GM23248 (cell line): ENCODE measurements at places on chromosomes 13 and 19. TPM values are rescaled to one million over a fixed set of nuclear protein-coding genes. Genes with fewer than 3 reads are reported as not detected.

The UBE2L5 gene
- total RNA-seq = not detected in 2 replicates

DNA sequence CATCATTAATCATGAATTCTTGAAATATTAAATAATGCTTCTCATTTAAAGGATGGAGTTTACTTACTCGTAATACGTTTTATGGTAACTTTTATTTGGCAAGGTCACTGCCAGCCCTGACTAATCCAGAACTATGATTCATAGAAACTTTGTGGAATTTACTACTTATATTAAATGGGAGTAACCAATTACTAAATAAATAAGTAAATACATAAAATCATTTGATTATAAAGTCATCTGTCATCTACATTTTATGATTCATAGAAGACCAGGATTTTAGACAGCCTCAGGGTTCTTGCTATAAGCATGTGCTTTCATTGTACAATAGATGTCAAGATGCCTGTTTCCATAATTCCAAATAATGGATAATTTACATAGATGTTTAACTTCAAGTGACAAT lies 611.1 kb downstream of the TBC1D4 start:
- peak; percentile 43 for DNase-seq

- DNase-seq = no peak
These were observed 12.0 kb upstream of the CYP2A13 start for GRCh38 chr19:41076286-41076685.

The ELANE gene
- total RNA-seq = 1.4 TPM in 1 of 2 replicates, not detected in the other

- DNase-seq = peak; percentile 77
These were observed 31.5 kb downstream of the KLF5 start for GRCh38 chr13:73090116-73090822.

- DNase-seq = peak; percentile 60
These were observed 1423.8 kb upstream of the MIR17HG start for GRCh38 chr13:89923736-89924135.

- DNase-seq = no peak
These were observed 1.5 kb downstream of the ARID3A start for GRCh38 chr19:927351-927779.

DNA sequence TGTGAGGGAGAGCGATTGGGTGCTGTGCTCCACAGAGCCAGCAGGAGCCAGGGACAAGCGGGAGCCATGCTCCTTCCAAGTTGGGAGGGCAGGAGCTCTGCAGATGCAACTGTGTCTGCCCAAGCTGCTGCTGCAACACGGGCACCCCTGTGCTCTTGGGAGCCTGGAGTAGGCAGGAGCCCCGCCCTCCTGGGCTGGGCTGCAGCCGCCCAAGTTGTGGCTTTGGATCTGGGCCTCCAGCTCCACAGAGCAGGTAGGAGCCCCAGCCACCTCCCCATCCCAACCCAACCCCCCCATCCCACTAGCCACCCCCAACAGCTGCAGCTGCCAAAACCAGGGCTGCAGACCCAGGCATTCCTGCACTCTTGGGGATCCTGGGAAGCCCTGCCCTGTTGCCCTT lies 39.9 kb upstream of the FLT1 start:
- DNase-seq = no peak

The NCCRP1 gene
- not detected in 2 replicates for total RNA-seq

DNA sequence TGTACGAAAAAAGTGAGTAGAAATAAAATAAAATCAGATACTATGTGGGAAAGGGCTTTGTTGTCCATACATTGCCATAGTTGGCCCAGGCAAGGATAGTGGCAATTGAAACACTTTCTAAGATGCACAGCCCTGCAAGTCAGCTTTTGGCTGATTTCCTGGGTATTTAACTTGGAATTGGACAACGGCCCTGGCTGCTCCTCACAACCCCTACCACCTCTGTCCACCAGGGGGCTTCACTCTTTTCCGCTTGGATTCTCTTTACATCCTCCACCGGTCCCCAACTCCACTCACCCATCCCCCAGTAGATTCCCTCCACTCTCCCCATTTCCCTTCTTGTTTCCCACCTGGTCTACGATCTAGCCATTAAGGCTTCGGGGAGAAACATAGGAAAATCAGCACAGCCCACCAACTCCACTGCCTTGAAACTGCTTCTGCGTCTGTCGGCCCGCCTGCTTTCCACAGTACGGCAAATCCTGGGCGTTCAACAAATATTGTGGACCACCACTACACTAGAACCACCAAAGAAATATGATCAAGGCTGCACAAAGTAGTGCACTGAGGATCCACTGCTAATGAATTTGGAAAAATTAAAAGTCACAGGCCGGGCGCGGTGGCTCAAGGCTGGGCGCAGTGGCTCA lies 48.6 kb upstream of the GTF3A start:
- peak; percentile 91 for DNase-seq

- DNase-seq = no peak
These were observed 29.3 kb upstream of the PLEKHF1 start for GRCh38 chr19:29635963-29636362.

DNA sequence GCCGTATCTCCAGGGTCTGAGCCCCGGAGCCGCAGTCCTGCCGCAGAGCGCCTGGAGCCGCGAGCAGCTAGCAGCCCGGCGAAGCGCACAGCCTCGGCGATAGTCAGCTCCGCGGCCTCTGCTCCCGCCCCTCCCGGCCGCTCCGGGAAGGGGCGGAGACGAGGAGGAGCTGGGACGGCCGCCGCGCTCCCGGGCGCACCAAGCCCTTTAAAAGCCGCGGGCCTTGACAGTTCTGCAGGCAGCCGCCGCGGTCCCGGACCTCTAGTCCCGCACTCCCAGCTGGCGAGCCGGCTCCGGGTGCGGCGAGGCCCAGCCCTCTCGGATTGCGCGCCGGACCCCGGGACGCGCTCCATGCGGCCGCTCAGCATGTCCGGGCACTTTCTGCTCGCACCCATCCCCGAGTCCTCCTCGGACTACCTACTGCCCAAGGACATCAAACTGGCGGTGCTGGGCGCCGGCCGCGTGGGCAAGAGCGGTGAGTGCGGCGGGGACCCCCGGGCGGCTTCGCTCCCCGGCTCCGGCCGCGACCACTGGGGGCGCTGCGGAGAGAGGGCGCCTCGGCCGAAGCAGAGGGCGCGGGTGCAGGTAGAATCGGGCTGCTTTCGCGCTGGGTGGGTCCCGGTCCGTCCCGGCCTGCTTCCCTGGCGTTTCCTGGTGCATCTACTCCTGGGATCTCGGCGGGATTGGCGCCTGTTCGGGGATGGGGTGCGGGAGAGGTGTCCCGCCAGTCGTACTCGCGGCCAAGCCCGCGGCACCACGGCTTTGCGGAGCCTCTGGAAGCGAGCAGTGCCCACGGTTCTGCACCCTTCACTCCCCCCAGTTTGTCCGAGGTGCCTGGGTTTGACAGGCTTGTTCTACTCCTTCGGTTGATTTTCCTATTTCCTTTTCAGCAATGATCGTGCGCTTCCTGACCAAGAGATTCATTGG lies at the start of gene RASL11A:
Gene RASL11A (plus strand): TSS at position 237 of the 927 bp plus-strand sequence. CDS start 115 bp downstream, at position 352.
- peak; percentile 92 for DNase-seq

- DNase-seq = no peak
These were observed 122.3 kb downstream of the DPF1 start for GRCh38 chr19:38101723-38102122.

The ZFP14 gene
- total RNA-seq = 1.7 and 3.0 TPM in 2 replicates

The SPACA4 gene
- not detected in 2 replicates for total RNA-seq

GRCh38 chr19:22831211-22831610 lies 880 bp upstream of the ZNF723 start:
- DNase-seq = no peak

DNA sequence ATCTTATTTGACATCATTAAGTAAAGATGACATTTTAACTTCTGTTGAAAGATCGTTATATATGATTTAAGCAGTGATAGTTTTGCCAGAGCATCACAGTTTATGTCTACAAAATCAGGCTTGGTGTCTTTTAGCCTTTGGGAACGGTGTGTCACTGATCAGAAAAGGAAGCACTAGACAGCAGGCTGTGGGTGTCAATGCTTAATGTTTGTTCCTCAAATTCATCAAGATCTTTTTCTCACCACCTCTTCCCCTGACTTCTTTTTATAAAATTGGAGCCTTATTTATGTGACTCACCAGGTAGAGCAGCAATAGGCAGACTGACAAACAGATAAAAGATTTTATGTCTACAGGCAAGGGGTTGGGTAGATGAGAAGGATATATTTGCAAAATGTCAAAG lies 1558.5 kb downstream of the EFNB2 start:
- DNase-seq = no peak

- no peak for DNase-seq
These were observed 88.0 kb upstream of the MCF2L start for GRCh38 chr13:112880976-112881540.

DNA sequence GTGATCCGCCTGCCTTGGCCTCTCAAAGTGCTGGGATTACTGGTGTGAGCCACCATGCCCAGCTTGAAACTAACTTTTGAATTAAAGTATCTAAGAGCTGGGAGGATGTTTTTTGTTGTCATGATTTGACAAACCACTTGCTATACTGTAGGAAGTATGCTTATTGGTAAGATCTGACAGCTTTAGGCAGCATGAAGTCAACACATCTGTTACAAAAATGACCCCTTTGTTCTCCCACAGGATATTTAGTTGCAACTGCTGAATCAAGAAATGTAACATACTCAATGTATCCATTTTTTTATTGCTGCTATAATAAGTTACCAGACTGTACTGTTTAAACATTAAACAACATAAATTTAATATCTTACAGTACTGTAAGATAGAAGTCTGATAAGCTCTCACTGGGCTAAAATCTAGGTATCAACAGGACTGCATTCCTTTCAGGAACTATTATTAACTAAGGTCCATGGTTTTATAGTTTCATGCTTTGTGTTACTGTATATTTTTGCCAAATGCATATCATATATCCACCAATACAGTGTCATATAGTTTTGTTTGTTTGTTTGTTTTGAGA lies 22.8 kb upstream of the LRP3 start:
- no peak for DNase-seq

GRCh38 chr13:43110036-43110435 lies 86.7 kb downstream of the DNAJC15 start:
- no peak for DNase-seq

GRCh38 chr13:79435561-79435990 lies 29.5 kb upstream of the RBM26 start:
- DNase-seq = peak; percentile 83

DNA sequence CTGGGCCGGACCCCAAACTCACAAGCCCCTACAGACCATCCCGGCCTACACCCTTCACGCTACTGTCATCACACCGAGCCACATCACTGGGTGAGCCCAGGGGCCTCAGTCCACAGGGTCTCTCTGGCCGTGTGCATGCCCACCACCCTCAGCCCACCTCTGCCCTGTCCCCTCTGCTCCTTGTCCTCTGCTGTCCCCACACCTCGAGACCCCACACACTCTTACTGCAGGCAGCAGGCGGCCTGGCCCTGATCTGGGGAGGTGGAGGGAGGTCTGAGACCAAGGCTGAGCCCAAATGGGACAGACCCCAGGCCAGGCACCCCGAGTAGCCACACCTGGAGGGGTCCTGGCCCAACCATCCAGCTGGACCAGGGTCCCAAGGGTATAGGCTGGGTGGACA lies 35.2 kb downstream of the PEPD start:
- no peak for DNase-seq

GRCh38 chr13:26688286-26688685 lies 72.3 kb downstream of the GPR12 start:
- DNase-seq = peak; percentile 23

DNA sequence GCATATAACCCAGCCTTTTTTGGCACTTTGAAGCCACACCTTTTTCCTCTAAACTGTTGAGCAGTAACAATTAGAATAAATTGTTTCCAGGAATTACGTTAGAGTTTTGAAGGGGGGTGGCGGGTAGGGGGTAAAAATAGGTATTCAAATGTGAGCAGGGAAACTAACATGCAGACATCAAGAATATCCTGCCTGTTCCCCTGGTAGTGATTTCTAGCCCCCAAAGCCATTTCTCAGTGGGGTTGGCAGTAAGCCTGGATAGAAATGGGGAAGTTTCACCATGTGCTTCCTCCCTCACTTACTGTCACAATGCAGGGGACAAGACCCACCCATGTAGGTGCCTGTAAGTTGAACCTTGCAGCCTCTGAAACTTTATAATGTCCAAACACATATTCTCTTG lies 3.8 kb downstream of the DOCK9 start:
- DNase-seq = no peak
